ENCODE measurements at places on chromosomes 16 and 17. TPM values are rescaled to one million over a fixed set of nuclear protein-coding genes. Genes with fewer than 3 reads are reported as not detected.
A peak's percentile ranks its signal among the peaks of the same experiment; 100 is the strongest.

DNA sequence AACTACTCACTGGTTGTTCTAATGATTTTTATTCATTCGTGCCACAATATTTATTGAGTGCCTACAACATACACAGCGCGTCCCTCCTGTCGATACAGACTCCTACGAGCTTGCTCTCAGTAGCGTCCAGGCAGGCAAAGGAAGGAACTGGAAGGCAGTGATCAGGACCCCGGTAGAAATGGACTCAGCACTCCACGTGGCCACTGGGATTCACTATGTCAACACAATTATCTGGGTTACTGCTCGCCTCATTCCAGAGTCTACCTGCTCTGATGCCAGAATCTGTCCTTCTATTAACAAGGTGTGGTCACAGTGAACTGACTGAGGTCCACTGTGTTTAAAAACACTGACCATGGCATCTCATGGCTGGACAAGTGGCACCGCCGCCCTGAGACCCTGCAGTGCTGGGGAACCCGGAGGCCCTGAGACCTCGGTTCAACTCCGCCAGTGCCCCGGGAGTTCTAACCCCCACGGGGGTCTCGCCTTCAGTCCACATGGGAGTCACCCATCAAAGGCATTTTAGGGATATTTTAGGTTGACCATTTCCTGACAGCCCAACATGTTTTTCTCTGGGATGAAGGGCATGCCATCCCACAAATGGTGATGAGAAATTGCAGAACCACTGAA lies 71.4 kb downstream of the ZFHX3 start:
- H3K4me1 ChIP-seq = no peaks in the 10 kb centered on the region
- no peaks in the 10 kb centered on the region for H3K27me3 ChIP-seq
- no peak for DNase-seq
- no peak overlapping the region for H3K27ac ChIP-seq
- H3K4me3 ChIP-seq = no peak overlapping the region

DNA sequence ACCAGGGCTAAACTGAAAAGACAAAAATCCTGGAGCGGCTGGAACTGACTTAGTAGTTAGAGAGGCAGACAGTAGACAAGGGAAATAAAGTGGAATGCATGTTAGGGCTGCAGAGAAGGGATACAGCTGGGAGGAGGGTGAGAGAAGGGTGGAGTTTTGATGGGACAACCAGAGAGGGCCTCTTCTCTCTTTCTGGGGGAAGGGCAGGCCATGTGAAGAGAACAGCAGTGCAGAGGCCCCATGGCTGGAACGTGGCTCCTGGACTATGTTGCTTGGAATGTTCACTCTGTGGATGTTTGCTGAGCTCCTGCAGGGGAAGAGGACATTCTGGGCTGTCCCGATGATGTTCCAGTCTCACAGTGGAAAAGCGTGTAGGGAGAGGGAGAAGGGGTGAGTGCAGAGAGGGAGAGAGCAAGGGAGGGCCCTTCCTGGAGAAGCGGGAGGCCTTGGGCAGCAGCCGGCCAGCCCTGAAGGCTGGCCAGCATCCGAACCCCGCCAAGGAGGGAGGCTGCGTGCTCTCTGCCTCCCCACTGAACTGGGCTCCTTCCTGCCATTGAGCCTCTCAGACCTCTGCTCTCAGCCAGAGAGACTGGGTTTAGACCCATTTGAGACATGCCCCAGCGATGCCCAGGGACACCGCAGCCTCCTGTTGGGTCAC lies 33.1 kb upstream of the GSE1 start:
- no peaks in the 10 kb centered on the region for H3K27me3 ChIP-seq
- peaks cover 13% of the 10 kb centered on the region for H3K4me1 ChIP-seq
- H3K27ac ChIP-seq = no peak overlapping the region

DNA sequence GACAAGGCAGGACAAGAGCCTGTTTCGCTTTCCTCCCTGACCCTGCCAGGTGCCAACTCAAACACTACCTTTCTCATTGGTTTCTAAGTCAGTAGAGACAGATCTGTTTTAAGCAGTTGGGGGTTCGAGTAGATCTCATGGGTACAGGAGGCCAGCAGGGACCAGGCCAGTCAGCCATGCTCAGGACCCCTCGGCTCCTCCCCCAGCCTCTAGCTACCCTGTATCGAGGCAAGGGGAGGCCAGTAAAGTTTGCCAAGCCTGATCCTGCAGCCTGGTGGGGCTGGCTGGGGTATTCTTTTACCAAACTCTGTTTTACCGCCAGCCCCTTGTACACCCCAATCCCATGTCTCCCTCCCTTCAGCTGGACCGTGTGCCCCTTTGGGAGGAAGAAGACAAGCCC lies 26.6 kb downstream of the OR1D5 start:
- no peak overlapping the region for H3K27ac ChIP-seq
- no peak for DNase-seq
- peaks cover 3% of the 10 kb centered on the region for H3K27me3 ChIP-seq
- peaks cover 11% of the 10 kb centered on the region for H3K4me1 ChIP-seq
- H3K36me3 ChIP-seq = no peaks in the 10 kb centered on the region
- H3K4me3 ChIP-seq = no peak overlapping the region

GRCh38 chr16:74682556-74682955 lies 15.9 kb upstream of the RFWD3 start:
- H3K4me1 ChIP-seq = no peaks in the 10 kb centered on the region
- H3K27ac ChIP-seq = no peak overlapping the region
- no peak for DNase-seq
- no peaks in the 10 kb centered on the region for H3K27me3 ChIP-seq

DNA sequence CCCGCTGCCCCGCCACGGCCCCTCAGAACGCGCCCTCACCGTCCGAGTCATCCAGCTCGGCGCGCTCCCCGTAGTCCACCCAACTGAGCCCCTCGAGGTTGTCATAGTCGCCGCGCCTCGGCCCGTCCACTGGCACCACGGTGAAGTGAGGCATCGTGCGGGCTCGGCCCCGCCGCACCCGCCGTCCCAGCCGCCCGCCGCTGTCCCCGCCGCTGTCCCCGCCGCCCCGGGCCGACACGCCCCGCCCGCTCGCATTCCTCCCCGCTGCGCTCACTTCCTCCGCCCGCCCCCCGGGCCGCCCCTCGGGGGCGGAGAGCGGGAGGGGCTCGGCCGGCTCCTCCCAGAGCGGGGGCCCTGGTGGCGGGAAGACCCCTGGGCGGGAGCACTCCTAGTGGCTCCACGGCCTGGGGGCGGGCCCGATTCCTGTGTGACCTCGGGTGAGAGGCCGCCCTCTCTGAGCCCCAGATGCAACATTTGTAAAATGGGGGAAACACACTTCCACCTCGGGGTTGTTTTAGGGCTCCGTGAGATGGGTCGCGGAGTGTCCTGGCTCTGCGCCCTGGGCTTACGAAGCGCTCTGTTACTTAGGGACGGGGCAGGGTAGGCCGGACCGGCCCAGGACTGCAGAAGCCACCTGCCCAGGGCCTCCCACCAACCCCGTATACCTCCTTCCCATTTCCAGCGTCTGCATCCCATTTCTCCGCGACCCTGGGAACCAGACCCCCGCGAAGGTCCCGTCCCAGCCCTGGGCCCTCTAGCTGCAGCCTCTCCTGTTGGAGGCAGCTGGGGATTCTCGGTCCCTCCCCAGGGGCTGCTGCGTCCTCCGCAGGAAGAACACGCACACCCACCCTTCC lies at the start of gene SLC12A4:
TSS of gene SLC12A4 (minus strand) at position 238 of the 854 bp plus-strand sequence. CDS start at position 154, 84 bp downstream.
- peak; percentile 94 for DNase-seq
- H3K4me1 ChIP-seq = peaks cover 18% of the 10 kb centered on the region
- peak within 1 kb of the TSS; percentile 99 for H3K4me3 ChIP-seq
- peak within 1 kb of the TSS; percentile 78 for H3K27ac ChIP-seq
- no peaks in the 10 kb centered on the region for H3K27me3 ChIP-seq

- H3K27me3 ChIP-seq = peaks cover 6% of the 10 kb centered on the region
- no peaks in the 10 kb centered on the region for H3K4me1 ChIP-seq
- no peak overlapping the region for H3K27ac ChIP-seq
- H3K36me3 ChIP-seq = no peaks in the 10 kb centered on the region
Observed at GRCh38 chr17:57158795-57159194, 73.7 kb downstream of the AKAP1 start.

DNA sequence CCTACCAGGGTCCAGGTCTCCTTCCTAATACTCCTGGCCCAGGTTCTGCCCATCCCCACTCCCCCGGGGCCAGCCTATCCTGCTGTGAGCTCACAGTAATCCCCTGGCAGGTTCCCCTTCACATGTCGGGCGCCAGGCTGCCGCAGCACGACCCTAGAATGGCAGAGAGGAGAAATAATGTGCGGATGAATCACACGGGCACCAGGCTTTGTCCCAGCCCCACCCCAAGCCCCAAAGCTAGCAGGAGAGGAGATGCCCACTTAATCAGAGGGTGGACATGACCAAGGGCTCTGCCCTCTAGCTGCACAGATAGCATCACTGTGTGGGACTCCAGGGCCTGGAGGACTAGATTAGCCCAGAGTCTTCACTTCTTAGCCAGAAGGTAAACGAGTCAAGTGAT lies 39.5 kb downstream of the ST3GAL2 start:
- DNase-seq = no peak
- H3K27me3 ChIP-seq = no peaks in the 10 kb centered on the region
- H3K4me3 ChIP-seq = no peak overlapping the region
- no peak overlapping the region for H3K27ac ChIP-seq

DNA sequence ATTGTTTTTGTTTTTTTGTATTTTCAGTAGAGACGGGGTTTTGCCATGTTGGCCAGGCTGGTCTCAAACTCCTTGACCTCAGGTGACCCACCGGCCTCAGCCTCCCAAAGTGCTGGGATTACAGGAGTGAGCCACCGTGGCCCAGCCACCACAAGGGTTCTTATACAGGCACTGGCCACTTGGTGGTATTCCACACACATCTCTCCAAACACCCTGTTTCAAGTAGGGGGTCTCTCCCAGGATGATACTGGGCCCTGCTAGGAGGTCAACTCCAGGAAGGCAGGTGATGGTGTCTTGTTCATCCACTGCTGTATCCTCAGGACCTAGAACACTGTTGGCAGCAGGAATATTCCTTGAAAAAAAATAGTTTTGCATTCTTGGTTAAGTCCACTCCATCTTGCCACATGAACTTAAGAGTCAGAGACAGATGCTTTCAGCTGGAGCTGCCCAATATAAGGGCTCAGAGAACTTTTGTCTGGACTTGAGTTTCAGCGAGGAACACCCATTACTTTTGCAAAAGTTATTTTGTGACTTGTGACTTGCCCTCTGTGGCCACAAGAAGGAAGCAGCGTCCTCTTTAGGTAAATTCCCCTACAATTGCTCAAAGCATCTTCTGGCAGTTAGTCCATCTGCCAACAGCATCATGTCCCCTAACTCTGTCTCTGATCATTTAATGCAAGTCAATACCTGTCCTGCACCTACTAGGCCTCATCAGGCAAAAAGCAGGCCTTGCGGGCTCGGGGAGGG lies 7.4 kb upstream of the EEF2K start:
- DNase-seq = no peak
- peaks cover 22% of the 10 kb centered on the region for H3K4me1 ChIP-seq
- H3K36me3 ChIP-seq = peaks cover 2% of the 10 kb centered on the region
- H3K27me3 ChIP-seq = peaks cover 2% of the 10 kb centered on the region
- no peak overlapping the region for H3K4me3 ChIP-seq
- no peak overlapping the region for H3K27ac ChIP-seq

GRCh38 chr16:84062734-84063640 lies 20.4 kb upstream of the SLC38A8 start:
- peaks cover 38% of the 10 kb centered on the region for H3K36me3 ChIP-seq
- peaks cover 7% of the 10 kb centered on the region for H3K4me1 ChIP-seq
- no peak overlapping the region for H3K27ac ChIP-seq
- no peaks in the 10 kb centered on the region for H3K27me3 ChIP-seq

DNA sequence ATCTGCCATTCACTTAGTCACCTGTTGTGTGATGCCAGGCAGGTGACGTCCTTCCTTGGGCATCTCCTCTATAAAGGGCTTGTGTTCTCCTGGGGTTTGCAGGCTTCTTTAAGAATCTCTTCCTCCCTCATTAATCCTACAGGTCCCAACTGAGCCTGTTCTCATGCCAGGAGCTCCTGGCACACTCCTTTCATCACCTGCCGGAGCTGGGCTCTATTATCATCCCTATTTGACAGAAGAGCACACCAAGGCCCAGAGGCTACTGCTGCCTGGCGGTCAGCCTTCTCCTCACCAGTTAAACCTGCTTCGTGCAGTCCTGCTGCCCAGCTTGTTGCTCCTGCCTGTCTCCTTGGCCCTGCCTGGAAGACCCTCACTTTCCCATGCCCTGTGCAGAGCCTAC lies 51.2 kb downstream of the RAI1 start:
- H3K4me3 ChIP-seq = no peak overlapping the region
- H3K27me3 ChIP-seq = no peaks in the 10 kb centered on the region
- peaks cover 11% of the 10 kb centered on the region for H3K4me1 ChIP-seq
- no peaks in the 10 kb centered on the region for H3K36me3 ChIP-seq
- no peak for DNase-seq

- no peak for DNase-seq
- H3K4me3 ChIP-seq = no peak overlapping the region
- no peaks in the 10 kb centered on the region for H3K4me1 ChIP-seq
- H3K27ac ChIP-seq = no peak overlapping the region
- peaks cover 10% of the 10 kb centered on the region for H3K27me3 ChIP-seq
- peaks cover 4% of the 10 kb centered on the region for H3K36me3 ChIP-seq
Observed at GRCh38 chr17:26962255-26963162, 331.4 kb upstream of the WSB1 start.

DNA sequence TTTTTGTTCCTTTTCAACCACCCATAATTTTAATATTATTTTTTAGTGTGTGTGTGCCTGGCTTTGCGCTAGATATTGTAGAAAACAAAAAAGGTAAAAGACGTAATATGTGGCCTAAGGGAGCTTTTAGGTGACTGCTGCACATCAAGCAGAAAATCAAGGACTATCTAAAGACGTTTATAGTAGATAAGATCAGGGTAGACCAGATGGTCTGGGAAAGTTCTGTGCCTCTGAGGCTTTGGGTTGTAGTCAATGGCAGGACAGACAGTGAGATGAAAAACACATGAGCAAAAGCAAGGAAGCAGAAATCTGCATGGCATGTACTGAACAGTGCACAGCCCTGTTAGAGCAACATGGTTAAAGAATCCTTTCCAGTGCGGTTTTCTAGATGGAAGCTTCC lies 26.8 kb upstream of the ARHGAP23 start:
- H3K4me3 ChIP-seq = no peak overlapping the region
- H3K27me3 ChIP-seq = no peaks in the 10 kb centered on the region
- H3K36me3 ChIP-seq = peaks cover 15% of the 10 kb centered on the region
- DNase-seq = no peak
- H3K4me1 ChIP-seq = no peaks in the 10 kb centered on the region

- no peak for DNase-seq
- H3K36me3 ChIP-seq = no peaks in the 10 kb centered on the region
- H3K4me3 ChIP-seq = no peak overlapping the region
- no peak overlapping the region for H3K27ac ChIP-seq
- H3K27me3 ChIP-seq = peaks cover 19% of the 10 kb centered on the region
Observed at GRCh38 chr17:14593956-14594355, 293.1 kb downstream of the HS3ST3B1 start.

The SPATA22 gene
- not detected for total RNA-seq

The C17orf78 gene
- total RNA-seq = not detected

The SLFN11 gene
- total RNA-seq = 64.8 TPM

The HOXB1 gene
- not detected for total RNA-seq

The VPS25 gene
- total RNA-seq = 58.6 TPM

The NKD1 gene
- total RNA-seq = 1.6 TPM

The SHCBP1 gene
- total RNA-seq = 50.5 TPM
